Stimulated activated CD4-positive, alpha-beta T cell treated with anti-CD3 and anti-CD28 coated beads, TNF-alpha, amount 100 ng/mL, for 24 hours (primary cell): ENCODE measurements at places on chromosomes 3 and 15.

GRCh38 chr15:38721568-38721945 lies 156.9 kb upstream of the RASGRP1 start:
- DNase-seq: no peak

GRCh38 chr15:33145447-33145846 lies 49.1 kb downstream of the FMN1 start:
- no peak for DNase-seq

DNA sequence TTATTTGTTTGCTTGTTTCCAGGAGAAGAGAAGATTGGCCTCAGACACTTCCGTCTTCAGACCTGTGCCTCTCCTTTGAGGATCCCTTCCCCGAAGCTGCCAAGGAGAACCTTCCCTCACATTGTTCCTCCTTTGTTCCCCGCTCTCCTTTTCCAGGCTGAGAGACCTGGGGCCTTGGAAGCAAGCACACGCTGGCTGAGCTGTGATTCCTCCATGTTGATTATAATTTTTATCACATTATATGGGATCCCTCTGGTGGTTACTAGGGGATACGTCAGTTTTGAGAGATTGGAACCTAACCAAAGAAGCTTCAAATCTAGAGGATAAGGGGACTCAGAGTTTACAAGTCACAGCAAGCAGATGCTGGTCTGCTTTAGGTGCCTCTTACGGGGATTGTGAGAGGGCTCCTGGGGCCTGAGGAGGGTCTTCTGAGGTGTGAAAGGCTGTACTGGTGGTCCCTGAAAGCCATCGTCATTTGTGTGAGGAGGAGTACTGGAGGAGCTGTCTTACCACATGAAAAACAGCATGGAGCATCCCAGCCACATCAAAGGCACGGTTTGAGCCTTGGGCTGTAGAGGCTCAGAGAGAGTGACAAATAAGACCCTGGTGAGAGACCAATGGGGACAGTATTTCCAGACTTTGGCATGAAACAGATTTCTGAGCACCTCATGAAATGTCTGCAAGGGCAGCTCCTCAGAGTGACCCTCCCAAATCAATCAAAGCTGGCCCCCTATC lies 760.1 kb upstream of the CFAP20DC start:
- no peak for DNase-seq

DNA sequence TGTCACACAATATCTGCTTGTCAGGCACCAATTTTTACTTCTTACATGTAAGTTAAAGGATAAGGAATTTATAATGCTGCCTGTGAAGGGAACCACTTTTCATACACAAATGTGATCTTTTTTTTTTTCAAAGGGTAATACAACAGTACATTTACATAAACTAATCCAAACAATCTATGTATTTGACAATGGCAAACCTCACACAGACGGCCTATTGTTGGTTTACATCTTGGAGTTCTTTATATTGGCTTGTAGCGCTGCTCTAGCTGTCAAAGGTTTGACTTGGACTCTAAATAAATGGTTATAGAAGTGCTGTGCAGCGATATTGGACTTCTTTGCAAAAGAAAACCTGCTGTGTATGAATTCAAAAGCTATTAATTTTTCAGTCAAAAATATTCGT lies 598.0 kb downstream of the FOXP1 start:
- DNase-seq: no peak

GRCh38 chr15:29129221-29129620 lies 140.4 kb downstream of the NSMCE3 start:
- no peak for DNase-seq

GRCh38 chr3:127396473-127396872 lies 108.6 kb upstream of the PRR20G start:
- no peak for DNase-seq

- no peak for DNase-seq
These were observed 233.2 kb downstream of the FGF12 start for GRCh38 chr3:192494174-192494573.
